ENCODE measurements at places on chromosomes 3 and 15.
A peak's percentile ranks its signal among the peaks of the same experiment; 100 is the strongest.

DNA sequence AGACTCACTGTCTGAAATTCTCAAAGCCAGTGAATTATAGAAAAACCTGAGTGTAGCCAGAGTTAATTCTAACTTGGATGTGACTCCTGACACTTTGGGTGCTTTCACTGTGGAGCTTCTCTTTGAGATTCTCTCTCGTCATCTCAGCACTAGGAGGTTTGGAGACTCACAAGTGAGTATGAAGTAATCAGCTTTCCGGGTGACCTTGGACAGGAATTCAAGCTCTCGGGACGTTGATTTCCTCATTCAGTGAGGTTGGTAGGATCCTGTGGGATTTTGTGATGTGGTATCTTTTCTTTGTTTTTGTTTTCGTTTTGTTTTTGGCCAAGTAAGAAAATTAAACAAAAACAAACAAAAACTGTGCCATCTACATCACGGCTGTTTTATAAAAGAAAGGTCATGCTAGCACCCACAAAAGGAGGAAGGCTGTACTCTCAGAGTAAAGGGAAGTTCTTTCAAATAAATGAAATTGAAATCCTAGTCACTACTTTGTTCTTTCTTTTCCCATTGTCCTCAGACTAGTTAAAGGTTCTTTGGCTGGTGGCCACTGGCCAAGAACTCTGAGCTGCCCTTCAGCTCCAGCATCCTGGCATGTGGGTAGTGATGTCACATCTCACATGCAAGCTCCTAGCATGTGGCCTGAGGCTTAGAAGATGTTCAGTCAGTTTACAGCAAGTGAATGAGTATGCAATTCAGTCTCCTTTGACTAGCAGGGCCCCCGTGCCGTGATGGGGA is 263.3 kb upstream of the TPM1 start:
- DNase-seq, result no peak

DNA sequence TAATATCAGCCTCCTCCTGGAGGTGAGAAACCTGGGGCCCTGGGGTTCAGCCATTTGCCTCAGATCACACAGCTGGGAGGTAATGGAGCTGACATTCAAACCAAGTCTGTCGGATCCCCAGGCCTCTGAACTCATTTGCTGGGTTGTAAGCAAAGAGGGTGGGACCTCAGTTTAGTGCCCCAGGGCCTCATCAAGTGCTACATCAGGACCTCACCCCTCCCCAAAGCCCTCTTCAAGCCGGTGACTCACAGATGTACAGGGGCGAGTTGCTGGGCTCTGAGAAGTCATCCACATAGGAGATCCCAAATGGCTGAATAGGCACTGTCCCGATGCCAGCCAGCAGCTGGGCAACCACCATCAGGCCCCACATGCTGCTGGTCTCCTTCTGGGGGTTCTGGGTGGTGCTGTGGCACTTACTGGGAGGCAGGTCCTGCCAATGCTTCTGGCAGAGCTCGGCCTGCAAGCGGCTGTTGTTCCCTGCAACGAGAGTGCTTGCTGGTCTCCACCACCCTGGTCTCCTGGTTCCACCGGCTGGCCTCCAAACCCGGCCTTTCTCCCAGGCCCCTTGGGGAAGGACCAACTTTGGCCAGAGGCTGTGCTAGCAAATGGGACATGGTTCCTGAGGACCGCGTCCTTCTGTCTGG is 59.2 kb upstream of the RAB6B start:
- no peak for DNase-seq

- peak; percentile 83 for DNase-seq
Measured at GRCh38 chr15:88255484-88256278, 858 bp downstream of the NTRK3 start.

DNA sequence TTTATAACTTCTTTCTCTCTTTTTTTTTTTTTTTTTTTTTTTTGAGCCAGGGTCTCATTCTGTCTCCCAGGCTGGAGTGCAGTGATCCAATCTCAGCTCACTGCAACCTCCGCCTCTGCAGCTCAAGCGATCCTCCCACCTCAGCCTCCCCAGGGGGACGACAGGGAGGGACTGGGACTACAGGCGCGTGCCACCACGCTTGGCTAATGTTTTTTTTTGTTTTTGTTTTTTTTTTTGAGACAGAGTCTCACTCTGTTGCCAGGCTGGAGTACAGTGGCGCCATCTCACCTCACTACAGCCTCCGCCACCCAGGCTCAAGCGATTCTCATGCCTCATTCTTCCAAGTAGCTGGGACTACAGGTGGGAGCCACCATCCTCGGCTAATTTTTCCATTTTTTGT is 17.7 kb upstream of the PRKCI start:
- no peak for DNase-seq

- peak; percentile 25 for DNase-seq
Measured at GRCh38 chr3:132256989-132257388, 60.2 kb upstream of the ACP3 start.
